ENCODE measurements at places on chromosomes 3 and 15.
A peak's percentile ranks its signal among the peaks of the same experiment; 100 is the strongest.

GRCh38 chr3:151210676-151211381 lies 7.8 kb upstream of the GPR171 start:
- DNase-seq: no peak

GRCh38 chr3:40532252-40532651 lies 7.5 kb downstream of the ZNF621 start:
- DNase-seq: no peak

GRCh38 chr15:94582368-94582767 lies 351.0 kb downstream of the MCTP2 start:
- no peak for DNase-seq

DNA sequence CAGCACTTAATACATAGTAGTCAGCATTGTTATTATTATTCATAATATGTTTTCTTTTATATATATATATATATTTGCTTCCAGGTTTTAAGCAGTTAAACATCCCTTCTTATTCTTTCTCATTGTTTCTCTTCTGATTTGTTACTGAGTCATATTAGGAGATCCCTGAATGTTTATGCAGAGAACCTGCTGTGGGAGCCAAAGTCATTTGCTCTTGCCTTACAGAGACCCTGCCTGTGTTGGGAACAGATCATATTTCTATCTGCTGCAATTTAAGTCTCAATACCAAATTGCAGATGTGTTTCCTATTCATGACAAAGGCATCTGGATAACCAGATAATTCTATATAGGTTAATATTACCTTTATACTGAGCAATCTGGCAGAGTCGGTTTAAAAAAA lies 323.0 kb upstream of the UMPS start:
- peak; percentile 8 for DNase-seq

DNA sequence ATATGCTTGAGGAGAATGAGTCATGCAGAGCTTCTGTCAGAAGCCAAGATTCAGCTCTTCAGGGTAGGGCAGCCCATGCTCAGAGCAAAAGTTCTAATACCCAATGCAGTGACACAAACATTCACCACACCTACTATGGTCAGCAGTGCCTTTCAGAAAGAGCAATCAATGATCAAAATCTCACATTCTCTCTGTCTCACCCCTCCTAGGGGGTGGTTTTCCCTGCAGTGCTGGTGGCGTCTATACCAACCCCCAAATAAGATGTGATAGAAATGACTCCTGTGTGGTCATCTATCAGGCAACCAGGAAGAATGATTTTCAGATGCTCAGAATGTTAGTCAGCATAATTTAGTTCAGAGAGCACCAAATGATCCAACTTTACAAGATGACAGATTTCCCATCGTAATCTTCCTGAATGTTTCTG lies 385.3 kb downstream of the NTRK3 start:
- DNase-seq: peak; percentile 86

- no peak for DNase-seq
These were observed 300.3 kb upstream of the CCDC54 start for GRCh38 chr3:107076946-107077345.

DNA sequence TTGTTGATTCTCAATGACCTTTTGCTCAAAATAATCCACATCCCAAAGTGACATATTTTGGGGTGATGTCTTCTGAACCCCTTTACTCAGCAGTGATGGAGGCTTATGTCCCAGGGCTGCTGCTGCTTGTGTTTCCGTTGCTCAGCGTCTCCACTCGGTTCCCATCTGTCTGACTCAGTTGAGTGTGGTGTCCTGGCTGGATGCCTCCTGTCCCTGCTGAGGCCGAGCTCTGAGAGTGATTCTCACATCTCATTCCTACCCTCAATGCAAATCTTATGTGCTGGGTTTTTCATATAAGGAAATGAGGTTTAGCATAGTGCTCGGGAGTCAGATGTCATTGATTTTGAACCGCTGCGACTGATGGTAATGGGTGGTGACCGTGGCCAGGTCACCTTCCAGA lies 247.4 kb downstream of the GABRG3 start:
- DNase-seq: no peak

DNA sequence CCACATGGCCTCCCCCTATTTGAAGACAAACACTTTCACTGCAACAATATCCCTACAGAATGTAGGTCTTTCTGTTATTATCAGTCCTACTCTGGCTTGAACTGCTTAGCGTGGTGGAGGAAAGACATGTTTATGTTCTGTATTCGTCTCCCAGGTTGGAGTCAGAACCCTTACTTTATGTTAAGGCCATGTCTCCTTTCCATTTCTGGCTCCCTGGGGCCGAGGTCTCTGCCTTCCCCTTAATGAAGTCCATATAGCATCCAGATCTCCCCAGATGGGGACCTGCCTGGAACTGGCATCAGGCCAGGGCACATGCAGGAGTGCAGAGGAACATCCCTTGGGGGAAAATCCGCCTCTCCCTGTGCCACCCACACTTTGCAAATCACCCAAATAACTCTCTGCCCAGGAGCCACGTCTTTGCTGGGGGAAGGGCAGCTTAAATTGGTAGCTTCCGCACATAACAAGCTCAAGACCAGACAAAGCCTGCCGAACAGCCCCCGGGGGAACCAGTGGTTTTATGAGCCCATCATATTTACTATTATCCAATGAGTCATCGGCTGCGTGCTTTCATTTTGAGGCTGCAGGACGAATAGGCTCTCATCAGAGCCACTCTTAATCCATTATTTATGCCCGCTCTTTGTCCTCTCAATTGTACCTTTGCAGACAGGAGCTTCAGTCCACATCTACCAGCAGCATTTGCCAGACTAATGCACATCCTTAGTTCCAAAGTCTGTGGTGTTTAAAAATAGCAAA lies 237.0 kb downstream of the UACA start:
- DNase-seq: peak; percentile 91

DNA sequence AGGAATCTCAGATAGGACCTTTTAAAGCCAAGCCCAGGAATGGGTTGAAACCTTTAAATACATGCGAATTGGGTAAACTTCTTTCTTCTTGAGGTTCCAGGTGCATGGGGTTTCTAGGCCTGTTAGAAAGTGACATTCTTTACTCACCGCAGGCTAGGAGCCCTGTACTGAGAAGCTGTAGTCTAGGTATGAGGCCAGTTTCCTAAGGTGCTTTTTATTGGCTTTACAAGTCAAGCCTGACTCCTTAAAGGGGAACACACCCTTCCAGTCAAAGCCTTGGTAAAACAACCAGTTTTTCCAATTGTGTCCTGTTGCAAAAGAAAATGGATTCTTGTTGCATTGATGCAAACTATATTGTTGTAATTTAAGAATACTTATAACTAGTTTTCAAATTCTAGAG lies 76.1 kb upstream of the ATP11B start:
- no peak for DNase-seq

DNA sequence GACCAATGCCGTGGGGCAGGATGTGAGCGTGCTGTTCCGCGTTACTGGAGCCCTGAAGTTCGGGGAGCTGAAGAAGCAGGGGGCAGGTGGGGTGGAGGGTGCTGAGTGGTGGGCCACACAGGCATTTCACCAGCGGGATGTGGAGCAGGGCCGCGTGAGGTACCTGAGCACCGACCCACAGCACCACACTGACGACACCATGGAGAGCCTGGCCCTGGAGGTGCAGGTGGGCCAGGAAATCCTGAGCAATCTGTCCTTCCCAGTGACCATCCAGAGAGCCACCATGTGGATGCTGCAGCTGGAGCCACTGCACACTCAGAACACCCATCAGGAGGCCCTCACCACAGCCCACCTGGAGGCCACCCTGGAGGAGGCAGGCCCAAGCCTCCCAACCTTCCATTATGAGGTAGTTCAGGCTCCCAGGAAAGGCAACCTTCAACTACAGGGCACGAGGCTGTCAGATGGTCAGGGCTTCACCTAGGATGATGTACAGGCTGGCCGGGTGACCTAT lies 179.6 kb downstream of the TBC1D2B start:
- DNase-seq: no peak

GRCh38 chr3:173743516-173743915 lies 346.0 kb downstream of the NLGN1 start:
- no peak for DNase-seq

DNA sequence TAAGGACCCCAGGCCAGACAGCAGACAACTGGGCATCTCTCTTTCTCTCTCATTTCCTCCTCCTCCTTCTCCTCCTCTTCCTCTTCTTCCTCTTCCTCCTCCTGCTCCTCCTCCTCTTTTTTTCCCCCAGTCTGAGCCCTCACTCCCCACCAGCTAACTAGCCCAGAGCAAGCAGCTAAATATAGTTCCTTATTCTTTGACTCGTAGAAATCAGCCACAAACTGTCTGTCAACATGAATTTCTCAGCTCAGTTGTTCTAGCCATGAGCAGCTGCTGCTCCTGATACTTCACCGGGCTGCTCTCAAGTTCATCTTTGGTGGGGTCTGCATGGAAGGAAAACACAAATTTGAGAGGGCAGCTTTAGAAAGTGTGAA lies 19.2 kb upstream of the LOXL1 start:
- no peak for DNase-seq

GRCh38 chr15:67085237-67085817 lies 19.9 kb downstream of the SMAD3 start:
- no peak for DNase-seq

DNA sequence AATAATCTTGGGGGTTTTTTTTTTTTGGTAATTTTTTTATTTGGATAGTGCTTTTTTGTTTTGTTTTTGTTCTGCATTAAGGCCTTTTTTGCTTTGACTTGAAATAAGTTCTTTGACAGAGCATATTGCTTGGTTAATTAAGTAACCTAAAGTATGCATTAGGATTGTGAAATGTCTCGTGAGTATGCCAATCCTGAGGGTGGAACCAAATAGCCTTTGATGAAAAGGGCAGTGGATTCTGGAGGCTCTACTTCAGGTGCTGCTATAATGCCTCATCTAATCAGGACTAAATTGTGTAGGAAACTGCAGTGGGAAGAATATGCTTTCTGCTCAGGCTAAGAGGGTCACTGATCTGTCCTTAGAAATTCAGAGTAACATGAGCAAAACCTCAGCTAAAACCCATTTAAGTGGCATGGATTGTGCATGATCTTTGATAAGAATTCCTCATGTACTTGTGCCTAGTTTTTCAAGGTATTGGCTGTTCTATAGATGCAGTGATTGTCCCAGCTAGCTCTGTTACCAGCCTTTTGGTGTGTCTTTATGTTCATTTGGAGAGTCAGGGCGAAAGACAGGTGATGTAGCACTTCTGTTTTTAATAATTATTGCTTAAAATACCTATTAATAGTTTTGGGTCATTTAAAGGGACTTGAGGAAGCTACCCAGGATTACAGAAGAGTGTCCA lies 15.4 kb downstream of the CDV3 start:
- no peak for DNase-seq

- peak; percentile 55 for DNase-seq
These were observed 4.2 kb downstream of the UBAP1L start for GRCh38 chr15:65110676-65111292.

- DNase-seq: no peak
These were observed 893.5 kb downstream of the TUSC7 start for GRCh38 chr3:117603097-117603496.

GRCh38 chr15:69459066-69459465 lies 6.4 kb downstream of the RPLP1 start:
- DNase-seq: no peak

- DNase-seq: no peak
These were observed 34.9 kb downstream of the TMEM39A start for GRCh38 chr3:119428538-119428937.

DNA sequence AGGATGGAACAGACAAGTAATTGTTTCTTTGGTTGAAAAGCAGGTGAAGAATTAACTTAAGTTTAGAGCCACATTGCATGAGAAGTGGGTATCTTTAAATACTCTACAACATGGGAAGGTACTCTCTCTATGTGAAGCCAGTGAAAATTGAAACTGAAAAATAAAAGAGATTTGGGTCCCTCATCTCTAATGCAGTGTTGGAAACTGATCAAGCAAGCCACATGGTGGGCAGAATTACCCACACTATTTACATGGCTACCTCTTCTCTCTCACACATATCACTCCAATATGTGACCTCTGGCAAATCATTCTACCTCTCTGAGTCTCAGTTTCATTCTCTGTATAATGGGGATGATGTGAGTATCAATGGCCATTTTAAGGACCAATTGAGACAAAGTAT lies 339.0 kb downstream of the IL5RA start:
- no peak for DNase-seq

DNA sequence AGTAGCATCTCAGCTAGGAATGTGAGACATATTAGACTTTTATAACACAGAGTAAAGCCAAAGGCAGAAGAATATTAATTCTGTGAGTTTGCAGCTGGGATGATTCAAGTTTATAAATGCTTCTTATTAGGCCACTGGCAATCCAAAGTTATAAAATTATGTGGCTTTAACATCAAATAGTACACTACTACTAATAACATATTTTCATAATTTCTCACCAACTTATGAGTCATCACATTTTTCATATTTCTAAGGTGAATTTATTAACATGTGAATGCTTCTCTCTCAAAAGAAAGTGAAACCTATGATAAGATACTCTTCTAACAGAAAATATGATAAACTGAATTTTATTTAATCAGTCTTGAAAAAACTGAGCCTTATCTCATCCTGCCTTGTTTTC lies 1348.2 kb upstream of the ALCAM start:
- peak; percentile 48 for DNase-seq

DNA sequence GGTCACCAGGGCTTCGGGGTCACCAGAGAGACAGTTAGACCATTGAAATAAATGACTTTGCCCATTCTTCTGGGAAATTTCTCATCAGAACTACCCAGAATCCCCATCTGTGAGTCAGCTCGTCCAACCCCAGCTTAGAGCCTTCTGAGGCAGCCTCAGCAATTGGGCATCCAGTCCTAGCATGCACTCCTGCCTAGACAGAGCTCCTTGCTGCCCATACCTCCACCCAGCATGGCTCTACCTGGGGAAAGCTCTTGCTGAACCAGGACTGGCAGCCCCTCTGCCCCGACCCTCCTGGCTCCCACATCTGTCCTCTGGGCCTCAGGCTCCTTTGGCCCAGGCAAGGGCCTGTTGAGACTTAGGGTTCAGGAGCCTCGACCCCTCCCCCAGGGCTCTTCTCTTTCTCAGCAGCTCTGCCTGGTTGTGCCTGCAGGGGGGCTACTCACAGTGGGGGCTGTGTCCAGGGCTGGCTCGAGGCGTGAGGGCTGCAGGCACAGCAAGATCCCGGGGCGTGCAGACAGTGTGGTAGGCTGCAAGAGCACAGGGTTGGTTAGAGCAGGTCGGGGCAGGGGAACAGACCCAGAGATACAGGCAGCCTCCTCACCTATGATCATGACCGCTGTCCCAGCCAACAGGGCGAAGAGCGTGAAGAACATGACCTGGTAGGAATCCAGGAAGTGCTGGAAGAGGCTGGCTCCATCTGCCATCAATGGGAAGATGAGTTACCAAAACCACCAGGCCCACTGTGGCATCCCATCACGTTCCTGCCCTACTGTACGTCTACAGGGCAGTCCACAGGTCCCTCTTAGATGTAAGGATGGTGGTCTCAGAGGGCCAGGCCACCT lies 101.3 kb downstream of the NUP210 start:
- no peak for DNase-seq

All from EL (cell line).